ENCODE measurements at places on chromosomes 2 and 18.
A peak's percentile ranks its signal among the peaks of the same experiment; 100 is the strongest.

GRCh38 chr18:37253394-37254235, 312.0 kb downstream of the CELF4 start:
- peak; percentile 43 for DNase-seq

GRCh38 chr18:23662309-23663263, at the start of gene ANKRD29:
TSS of gene ANKRD29 (minus strand) at chr18:23662911. CDS start at chr18:23662730, 181 bp downstream.
- DNase-seq, result peak; percentile 70

DNA sequence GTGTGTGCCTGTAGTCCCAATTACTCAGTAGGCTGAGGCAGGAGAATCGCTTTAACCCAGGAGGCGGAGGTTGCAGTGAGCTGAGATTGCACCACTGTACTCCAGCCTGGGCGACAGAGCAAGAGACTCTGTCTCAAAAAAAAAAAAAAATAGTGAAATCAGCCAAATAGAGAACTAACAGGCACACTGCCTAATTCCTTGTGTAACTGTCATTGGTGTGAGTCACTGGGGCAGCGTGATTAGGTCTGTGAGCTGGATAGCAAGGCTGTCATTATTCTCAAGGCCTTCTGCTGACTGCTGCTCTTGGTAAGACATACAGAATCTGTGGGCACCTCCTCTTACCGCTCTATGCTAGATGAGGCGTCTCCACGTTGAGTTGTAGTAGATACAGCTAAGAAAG, 270.3 kb downstream of the NEDD4L start:
- DNase-seq, result peak; percentile 83

DNA sequence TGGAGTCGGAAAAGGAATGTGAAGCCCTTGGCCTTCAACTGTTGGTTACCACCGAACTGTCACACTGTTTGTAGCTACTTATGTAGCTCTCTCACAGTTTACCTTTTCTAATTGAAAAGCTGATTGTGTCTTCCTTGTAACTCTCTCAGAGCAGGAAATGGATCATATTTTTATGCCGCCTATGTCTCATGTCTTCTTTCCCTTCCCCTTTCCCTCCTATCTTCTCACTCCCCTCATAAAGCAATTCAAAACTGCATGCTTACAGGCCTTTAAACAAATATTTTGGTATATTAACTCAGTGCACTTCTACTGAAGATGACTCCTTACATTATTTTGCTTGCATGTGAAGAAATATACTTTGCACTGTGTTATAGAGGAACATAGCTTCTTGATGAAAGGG, 6.0 kb downstream of the SLC39A10 start:
- DNase-seq, result no peak

DNA sequence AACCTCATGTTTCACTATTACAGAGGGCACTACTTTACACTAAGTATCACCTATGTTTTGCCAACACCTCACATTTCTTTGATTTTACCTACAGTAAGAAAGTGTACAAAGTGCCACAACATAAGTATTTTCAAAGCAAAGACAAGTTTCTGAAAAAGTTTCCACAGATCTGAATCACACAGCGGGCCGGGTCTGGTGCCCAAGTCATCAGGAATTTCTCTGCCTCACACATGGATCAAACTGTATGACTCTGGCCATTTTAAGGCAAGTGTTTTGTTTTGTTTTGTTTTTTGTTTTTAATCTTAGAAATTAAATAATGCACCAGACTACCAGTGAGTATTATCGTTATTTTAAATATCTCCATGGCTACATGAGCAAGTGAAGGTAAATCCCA, 73.4 kb downstream of the ZNF516 start:
- no peak for DNase-seq

DNA sequence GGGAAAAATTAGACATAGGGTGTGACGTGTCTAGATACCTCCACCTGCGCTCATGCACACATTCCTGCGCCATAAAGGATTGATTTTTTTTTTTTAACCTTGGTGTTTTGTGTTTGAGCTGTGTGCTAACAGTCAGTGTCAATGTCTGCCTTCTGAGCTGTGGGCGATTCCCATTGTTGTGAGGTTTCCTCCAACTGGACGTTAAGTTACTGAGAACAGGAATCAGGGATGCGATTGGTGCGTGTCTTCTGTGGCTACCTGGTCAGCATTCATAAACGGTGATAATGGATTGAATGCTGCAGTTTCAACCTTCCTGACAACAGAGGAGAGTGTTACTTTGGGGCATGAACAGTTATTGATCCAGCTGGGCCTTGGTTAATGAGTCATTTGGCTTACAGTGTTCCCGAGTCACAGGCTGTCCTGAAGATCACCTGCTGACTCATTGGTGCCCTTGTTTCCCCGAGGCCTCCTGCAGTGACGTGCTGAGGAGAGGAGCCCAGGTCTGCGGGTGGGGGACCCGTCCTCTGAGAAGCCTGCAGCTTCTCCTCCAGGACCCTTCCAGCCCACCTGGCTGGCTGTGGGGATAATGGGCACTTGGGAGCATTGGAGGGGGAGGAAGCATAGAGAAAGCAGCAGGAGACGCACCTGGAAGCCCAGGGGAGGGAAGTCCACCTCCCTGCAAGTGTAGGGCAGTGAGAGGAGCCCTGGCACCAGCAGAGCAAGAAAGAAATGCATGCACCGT, 25.8 kb upstream of the CABYR start:
- DNase-seq, result no peak

GRCh38 chr2:55033076-55033742, 17.0 kb downstream of the RTN4 start:
- DNase-seq, result no peak

GRCh38 chr18:60754413-60755009, 381.9 kb upstream of the MC4R start:
- DNase-seq, result no peak
